ENCODE measurements at places on chromosomes 16 and 17.
A peak's percentile ranks its signal among the peaks of the same experiment; 100 is the strongest.

DNA sequence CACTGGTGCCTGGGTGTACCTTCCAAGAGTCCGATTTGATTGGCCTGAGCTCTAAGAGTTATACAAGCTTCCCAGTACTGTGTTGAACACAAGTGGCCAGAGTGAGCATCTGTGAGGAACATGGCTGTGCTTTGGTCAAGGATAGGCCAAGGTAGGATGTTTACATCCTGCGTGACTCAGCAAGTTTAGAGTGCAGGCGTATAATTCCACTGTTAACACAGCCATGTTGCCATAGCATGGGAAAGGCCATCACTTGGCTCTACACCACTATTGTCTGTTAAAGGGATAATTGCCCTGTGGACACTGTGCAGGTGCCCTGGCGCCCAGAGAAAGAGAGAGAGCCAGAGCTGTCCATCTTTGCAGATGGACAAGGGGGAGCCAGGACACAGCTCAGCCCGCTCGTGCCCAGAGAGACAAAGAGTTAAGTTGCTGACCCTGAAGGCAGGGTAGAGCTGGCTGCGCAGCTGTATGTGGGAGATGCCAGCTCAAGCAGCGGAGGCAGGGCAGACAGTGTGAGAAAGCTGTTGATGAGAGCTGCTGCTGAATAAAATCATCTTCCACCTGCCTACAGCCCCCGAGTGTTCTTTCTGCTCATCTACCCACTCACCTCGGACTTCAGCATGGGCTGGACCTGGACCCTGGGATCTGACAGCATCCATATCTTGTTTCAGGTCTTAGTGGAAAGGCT lies 11.7 kb downstream of the CFAP52 start:
- DNase-seq = no peak

DNA sequence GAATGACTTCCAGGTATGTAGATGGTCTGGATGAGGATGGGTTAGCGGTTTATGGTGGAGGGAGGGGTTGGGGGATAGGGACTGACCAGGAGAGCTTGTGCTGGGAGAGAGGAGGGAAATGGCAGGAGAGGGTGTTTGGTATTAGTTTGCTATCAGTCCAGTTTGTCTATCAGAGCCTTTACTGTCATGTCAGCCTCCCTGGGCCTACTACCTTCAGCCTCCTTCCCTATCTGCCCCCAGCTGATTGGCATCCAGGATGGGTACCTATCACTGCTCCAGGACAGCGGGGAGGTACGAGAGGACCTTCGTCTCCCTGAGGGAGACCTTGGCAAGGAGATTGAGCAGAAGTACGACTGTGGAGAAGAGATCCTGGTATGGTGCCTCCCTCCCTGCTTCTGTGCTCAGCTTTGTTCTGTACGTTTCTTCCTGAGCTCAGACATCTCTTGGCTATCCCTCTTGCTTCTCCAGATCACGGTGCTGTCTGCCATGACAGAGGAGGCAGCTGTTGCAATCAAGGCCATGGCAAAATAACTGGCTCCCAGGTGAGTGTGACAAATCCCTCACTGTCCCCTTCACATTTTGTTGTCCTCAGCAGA lies 3.8 kb downstream of the EIF5A start:
- DNase-seq = no peak

GRCh38 chr17:66636111-66636510 lies 198.8 kb upstream of the CACNG5 start:
- no peak for DNase-seq

DNA sequence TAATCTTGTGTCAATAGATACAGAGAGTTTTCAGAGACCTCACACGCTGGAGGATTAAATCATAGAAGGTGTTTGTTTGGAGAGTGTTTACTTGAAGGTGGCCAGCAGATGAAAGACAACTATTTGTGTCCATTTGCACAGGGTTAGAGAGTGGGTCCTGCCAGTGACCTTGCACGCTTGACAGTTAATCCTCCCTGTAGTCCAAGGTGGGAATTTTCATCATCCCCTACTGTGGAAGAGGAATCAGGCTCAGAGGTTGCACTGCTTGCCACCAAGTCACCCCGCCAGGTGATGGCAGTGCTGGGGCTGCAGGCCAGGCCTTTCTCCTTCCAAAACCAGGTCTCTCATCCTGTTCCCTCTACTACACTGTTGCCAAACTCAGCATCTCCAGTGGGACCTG lies 12.3 kb downstream of the CDH1 start:
- no peak for DNase-seq

GRCh38 chr16:12098429-12099310 lies 122.1 kb downstream of the SNX29 start:
- DNase-seq = no peak

- DNase-seq = peak; percentile 30
These were observed 9.9 kb upstream of the TSPOAP1 start for GRCh38 chr17:58338454-58338840.

GRCh38 chr16:88640498-88641247 lies 2.3 kb downstream of the IL17C start:
- DNase-seq = no peak

DNA sequence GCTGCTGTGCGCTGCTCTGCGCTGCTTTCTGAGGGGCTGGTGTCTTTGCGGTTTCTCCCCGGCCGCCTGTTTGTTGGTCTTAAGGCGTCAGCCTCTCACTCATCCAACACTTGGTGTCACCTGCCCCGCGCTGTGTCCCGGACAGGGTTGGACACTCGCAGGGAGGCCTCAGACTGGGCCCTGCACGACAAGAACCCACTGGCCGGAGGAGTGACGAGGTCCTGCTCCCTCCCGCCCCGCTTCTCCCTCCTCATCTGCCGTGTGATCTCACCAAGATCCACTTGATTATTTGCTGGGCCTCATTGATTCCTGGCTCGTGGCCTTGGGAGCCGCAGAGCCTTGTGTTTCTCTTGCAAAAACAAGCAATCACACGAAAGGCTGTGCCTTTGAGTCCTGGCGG lies 56.6 kb downstream of the PRMT7 start:
- no peak for DNase-seq

DNA sequence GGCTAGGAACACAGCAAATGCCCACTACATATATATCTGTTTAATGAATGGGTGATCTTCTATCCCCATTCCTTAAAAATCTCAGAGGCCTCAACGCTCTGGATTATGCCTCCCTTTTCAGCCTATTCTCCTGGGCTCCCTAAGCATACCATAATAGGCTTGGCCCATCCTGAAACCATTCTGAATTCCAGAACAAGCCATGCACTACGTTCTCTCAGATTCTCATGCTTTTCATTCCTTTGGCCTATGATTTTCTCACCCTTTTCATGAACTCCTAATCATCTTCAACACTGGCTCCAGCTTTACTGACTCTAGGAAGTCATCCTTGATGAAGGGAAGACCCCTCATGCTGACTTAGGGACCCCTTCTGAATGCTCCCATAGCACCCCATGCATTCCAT lies 71.1 kb downstream of the RPGRIP1L start:
- no peak for DNase-seq

- DNase-seq = no peak
These were observed 9.2 kb upstream of the ASGR2 start for GRCh38 chr17:7123844-7124243.

GRCh38 chr16:14168146-14168545 lies 97.0 kb downstream of the MRTFB start:
- DNase-seq = no peak

- DNase-seq = no peak
These were observed 7.0 kb downstream of the YPEL2 start for GRCh38 chr17:59338498-59338897.

- peak; percentile 26 for DNase-seq
These were observed 43.4 kb downstream of the KCNJ12 start for GRCh38 chr17:21419299-21420239.

GRCh38 chr16:51562891-51563290 lies 411.8 kb upstream of the SALL1 start:
- DNase-seq = no peak

- DNase-seq = no peak
These were observed 24.6 kb downstream of the FZD2 start for GRCh38 chr17:44581868-44582267.

DNA sequence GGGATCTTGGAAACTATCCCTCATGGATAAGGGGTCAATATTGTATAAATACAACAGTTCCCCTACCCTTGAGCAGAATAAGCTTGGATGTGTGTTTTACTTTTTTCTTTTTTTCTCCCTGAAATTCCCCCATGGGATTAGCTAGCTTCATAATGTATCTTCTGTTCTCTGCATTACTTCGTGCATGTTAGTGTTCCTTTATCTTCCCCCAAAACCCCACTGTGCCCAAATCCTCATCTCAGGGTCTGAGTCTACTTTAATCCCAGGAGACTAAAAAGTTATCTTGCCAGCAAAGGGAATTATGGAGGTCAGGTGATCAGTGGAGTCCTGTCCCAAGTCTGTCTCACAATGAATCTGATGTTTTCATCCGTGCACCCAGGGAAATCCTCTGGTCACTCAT lies 217.5 kb upstream of the CNTNAP4 start:
- DNase-seq = no peak

DNA sequence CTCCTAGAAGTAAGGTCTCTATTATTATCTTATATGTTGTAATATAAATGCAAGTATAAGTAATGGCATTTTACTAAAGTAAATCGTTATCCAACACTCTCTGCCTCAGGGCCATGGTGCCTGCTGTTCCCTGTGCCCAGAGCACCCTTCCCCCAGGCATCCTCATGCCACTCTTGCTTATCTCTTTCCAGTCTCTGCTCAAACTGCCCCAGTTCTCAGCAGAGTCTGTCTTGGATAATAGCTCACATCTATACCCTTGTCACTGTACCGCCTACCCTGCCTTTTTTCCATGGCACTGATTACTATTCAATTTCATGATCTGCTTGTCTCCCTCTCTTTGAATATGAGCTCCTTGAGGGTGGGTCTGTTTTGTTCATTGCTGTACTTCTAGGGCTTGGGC lies 31.7 kb downstream of the CDH1 start:
- no peak for DNase-seq

DNA sequence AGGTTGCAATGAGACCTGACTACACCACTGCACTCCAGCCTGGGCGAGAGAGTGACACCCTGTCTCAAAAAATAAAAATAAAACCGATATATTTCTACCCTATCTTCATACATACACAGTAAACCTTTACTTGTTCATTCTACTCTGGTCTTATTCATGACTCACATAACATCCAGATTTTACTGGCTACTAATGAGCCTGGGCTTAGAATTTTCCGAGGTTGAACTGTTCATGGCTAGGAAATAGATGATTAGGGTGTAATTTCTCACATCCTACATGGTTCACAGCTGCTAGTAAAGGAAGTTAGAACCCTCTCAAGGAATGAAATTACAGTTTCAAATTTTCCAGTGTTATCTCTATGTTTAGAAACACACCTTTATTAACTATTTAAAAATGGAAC lies 14.7 kb downstream of the GSPT1 start:
- DNase-seq = no peak

- DNase-seq = no peak
These were observed 28.1 kb downstream of the NGFR start for GRCh38 chr17:49523196-49523595.

DNA sequence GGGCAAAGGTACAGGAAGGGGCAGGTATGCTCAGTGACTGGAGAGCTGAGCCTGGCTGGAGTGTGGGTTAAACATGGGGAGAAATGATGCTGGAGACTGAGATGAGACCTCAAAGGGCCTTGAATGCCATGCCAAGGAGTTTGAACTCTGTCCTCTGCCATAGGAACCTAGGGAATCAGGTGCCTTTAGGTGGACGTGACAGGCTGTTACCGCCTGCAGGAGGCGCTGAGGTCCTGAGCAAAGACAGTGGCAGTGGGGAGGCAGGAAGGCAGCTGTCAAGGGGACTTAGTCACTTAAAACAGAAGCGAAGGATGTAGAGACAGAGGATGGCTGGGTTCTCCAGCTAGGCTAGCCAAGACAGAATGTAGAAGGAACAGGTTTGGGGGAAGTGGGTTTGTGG lies 9.1 kb downstream of the PSMB3 start:
- DNase-seq = no peak

DNA sequence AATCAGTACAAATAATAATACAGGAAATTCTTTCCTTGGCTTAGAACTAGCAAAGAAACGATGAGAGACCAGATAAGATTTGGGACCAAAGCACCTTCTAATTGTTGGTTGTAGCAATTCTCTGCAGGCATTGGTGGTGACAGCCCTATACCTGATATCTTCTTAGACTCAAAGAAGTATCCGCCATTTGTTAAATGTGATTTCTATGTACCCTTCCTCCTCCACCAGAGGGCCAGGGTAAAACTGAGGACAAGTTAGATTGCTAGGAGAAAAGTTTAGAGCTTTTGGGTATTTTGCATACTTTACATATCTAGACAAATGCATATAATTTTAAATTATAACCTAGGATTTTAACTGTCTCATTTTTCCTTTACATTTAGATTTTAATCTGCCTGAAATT lies 304.3 kb downstream of the HS3ST4 start:
- no peak for DNase-seq

DNA sequence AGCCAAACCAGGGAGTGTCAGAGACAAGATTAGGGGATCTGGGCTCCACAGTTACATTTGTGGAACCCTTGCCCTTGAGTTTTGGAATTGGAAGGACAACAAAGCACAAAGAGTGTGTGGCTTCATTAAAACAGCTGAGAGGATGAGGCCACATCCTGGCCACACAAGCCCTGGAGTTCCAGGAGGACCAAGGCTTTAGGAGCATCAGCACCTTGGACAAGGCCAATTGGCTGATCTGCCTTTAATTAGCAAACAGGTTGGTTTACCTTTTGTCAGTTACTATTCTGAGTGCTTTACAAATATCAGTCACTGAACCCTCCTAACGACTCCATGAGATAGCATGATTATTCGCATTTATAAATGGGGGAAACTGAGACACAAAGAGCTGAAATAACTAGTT lies 54.7 kb downstream of the SLC6A2 start:
- no peak for DNase-seq

DNA sequence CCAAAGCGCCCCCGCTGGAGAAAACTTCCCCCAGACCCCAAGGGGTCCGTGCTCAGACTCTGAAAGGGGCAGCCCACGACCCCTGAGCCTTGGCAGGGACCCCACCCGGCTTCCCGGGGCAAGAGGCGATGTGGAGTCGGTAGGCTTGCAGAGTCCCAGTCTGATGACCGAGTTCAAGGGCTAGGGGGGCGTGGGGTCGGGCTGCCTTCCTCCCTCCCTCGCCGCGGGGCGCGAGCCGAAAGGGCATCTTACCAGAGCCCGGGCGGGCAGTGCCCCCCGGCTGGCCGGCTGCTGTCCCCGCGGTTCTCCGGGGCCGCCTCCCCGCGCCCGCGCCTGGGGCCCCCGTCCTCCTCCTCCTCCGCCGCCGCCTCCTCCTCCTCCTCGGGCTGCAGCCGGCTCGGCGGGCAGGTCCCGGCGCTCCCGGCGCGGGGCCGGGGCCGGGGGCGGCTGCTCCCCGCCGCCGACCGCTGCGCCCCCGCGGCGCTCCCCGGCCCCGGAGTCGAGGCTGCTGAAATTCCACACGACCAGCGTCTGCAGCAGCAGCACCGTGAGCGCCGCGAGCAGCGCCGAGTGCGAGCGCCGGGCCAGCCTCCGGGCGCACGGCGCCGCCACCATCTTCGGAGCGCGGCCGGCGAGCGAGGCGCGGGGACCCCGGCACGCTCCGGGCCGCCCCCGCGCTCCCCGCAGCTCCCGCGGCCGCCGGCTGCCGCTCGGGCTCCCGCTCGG lies 415 bp downstream of the XYLT1 start:
- DNase-seq = peak; percentile 21

GRCh38 chr17:11885051-11885450 lies 112.2 kb downstream of the ZNF18 start:
- no peak for DNase-seq

GRCh38 chr16:50609471-50609870 lies 61.3 kb downstream of the NKD1 start:
- no peak for DNase-seq

All from activated CD4-positive, alpha-beta T cell treated with anti-CD3 and anti-CD28 coated beads, Interleukin-2, amount 50 U/mL, for 4 hours (primary cell).